ENCODE measurements at places on chromosomes 2 and 18.
A peak's percentile ranks its signal among the peaks of the same experiment; 100 is the strongest.

- no peak for DNase-seq
Measured at GRCh38 chr18:11004951-11005350, 144.4 kb downstream of the PIEZO2 start.

GRCh38 chr2:29741132-29741531 is 180.3 kb downstream of the ALK start:
- no peak for DNase-seq

DNA sequence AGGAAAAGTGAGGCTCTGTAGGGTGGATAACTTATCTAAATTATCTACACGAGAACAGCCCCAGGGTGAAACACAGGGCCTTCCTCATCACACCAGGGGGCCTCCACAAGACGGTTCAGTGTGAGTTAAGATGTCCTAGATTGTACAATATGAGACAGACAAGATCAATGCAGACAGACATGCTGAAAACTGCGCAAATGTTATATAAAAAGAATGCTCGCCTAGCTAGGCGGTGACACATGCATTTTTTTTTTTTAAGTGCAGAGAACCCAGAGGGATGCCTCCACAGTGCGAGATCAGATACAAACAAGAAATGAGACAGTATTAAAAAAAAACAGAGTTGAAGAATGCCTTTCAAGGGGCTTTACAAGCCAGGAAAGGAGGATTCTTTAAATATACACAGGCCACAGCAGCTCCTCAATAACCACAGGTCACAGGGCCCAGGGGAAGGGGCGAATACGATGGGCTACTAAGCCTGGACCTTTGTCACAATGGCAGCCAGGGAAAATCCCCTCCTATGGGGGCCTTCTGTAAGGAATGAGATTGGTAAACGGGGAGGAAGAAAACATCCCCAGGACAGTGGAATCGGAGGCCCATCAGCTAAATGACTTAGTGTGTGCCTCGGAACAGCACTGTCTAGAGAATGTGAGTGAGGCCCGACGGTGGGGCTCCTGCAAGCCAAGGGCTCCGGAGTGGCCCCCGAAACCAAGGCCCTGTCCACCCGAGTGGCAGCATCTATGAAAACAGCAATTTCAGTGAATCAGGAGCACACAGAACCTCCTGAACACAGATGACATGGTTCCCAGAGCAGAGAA is 48.9 kb downstream of the ADCY3 start:
- DNase-seq = no peak

DNA sequence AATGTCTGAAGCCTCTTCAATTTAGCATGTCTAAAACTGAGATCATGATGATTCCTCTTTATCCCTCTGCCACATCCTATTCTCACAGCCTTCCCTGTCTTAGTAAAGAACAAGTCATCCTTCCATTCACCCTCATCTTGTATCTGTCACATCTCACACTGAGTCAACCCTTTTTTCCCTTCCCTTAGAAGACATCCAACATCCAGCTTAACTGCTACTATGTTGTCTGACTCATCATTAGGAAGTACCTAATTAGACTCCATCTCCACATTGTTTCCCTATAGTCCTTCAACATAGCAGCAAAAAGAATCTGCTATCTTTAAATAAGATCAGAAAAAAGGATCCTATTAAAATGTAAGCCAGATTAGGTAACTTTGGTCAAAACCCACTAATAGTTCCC is 85.2 kb upstream of the GRB14 start:
- no peak for DNase-seq

GRCh38 chr2:37370666-37371065 is 26.2 kb downstream of the QPCT start:
- no peak for DNase-seq

- no peak for DNase-seq
Measured at GRCh38 chr2:84022810-84023431, 436.2 kb downstream of the SUCLG1 start.

GRCh38 chr2:237179161-237179560 is 93.5 kb downstream of the COPS8 start:
- DNase-seq = no peak

DNA sequence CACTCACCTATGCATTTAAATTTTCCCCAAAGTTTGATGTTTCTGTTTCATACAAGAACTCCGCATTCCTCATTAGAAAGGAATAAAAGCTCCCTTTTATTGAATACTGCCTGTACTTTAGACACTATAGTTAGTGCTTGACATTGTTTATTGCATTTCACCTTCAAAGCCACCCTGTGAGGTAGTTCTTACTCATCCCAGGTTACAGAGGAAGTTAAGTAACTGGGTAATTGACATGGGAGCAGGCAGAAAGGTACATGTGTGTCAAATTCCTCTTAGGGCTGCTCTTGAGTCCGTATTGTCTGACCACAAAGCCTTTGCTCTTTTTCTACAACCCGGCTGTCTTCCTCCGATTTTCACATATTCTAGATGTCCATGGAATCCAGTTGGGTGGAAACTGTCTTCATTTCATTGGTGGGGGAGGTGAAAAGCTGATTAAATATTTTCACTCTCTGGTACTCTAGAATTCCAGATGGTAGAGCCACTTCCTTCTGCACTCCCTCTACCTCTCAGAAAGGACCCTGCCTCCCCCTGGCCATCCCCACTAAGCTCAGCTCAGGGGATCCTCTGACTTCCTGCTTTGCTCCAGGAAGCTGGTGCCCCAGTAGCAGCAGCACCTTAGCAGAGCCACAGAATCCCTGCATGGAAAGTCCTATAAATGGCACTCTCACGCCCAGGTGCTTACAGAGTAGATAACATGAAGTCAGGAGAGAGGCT is 319.2 kb downstream of the LRATD1 start:
- DNase-seq = no peak

DNA sequence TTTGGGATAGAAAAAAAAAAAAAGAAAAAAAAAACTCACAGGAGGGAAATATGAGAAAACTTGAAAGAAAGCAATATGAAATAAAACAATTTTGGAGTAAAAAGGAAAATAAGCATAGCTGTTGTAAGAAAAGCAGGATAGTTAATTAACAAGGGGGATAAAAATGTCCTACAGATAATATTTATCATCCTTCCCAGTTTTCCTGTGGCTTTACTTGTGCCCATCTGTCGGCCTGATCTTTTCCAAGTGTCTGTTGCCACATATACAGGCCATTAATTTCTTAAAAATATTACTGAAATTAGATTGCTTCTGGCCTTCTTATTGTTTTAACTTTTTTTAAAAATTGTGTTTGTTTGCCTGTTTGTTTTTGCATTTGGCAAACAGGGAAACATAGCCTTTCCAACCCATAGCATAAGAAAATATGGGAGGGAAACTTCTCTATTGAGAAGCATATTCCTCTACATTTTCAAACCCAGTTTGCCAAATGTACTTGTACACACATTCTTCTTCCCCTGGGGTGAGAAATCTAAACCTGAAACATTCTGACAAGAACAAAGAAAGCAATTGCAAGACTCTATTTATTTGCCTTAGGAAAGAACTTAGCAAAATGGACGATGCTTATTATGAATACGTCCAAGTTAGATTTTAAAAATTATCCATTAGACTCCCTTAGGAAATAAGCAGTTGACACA is 272.3 kb downstream of the CDH20 start:
- DNase-seq = no peak

DNA sequence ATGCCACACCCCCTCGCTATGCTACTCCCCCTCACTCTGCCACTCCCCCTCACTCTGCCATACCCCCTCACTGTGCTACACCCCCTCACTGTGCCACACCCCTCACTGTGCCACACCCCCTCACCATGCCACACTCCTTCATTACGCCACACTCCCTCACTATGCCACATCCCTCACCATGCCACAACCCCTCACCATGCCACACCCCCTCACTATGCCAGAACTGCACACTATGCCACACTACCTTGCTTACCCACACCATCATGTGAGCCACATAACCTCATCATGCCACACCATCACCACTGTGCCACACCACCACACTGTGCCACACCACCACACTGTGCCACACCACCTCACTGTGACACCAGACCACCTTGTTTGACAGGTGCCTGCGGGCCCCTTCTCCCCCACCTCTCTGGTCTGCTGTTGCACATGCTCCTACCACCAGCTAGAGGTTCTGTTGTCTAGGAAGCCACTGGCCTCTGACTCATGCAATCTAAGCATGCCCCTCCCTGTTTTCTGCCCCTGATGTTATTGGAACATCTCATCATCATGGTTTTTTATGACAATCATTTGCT is 22.0 kb downstream of the MARCHF4 start:
- DNase-seq = no peak

GRCh38 chr18:79405781-79406575 is 10.2 kb downstream of the NFATC1 start:
- DNase-seq = peak; percentile 69

DNA sequence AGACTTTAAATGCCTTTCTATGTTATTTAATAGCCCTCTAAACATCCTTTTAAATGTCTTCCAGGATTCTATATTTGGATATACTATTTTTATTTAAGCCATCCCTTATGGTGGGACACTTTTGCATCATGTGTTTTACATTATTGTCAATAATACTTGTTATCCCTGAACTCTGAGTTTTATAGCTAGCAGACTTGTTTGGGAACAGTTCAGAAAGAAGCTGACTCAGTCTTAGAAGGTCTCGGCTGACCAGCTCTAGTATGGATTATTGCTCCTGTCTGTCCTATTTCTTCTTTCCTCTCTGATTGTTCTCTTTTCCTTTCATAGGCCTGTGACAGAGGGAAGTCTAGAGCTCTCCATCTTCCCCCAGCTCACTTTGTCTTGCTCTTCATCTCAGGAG is 77.3 kb upstream of the CXCR4 start:
- no peak for DNase-seq

- no peak for DNase-seq
Measured at GRCh38 chr2:200033929-200034328, 78.5 kb downstream of the MAIP1 start.

DNA sequence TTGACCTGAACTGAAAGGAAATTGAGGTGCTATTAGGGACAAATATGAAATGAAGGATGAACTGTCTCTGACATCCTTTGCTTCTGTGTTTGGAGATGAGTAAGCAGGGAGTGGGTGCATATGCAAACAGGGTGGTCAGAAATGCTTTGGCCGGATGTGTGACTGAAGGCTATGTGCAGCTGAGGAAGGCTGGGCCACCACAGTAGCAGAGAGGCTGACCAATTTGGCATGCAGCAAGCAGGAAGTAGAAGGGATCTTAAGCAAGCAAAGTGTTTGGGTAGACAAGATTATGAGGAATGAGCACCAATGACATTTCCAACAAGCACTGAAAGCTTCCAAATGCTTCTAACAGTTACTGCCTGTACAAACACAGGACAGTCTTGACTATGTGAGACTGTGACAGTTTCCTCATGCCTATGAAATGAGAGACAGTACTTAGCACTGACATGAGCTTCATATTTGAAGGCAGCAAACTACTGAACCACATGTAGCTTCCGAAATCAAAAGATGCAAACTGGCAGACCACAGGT is 3.3 kb upstream of the ACTR3 start:
- DNase-seq = peak; percentile 46

DNA sequence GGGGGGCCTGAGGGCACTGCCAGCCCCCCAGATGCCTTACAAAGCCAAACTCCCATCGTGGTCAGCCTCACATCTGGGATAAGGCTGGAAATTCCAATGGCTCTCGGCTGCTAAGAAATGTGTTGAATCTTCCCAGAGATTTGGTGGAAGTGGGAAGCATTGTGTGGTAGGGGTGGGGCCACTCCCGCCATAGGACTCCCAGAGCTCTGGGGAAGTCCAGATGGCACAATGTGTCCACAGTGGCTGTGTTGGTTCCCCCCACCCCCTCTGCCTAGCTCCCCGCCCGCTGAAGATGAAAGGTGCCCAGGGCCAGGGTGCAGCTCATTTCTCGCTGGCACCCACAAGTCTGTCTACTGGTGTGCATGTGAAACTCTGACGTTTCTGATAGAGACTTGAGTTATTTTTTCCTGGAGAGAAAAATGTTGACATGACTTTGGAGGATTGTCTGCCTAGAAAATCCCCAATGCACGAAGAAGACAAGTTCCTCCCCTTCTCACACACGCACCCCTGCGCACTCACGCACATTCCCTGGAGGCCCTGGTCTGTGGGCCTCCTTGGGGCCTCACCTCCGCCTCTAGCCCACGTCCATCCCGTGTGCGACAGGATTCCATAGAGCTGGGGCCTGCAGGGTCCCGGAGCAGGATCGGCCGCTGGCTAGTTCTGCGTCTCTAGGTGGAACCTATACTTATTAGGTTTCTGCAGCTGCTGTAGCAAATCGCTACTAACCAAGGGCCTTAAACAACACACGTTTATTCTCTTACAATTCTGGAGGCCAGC is 199.1 kb downstream of the ZFP36L2 start:
- no peak for DNase-seq

DNA sequence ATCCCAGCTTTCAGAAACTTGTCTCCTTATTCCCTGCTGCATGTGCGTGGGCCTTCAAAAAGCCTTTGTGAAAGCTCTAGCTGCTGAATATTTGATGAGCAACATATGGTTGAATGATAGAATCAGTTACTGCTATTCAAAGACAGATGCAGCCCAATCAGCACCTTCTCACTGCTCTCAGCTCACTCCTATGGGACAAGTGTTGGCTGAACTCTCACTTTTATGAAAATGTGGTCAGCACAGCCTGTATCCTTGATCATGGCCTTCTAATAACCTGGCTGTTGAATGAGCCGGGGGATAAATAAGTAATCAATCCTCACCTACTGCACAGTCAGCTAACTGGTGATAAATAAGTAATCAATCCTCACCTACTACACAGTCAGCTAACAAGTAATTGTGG is 103.2 kb downstream of the PIEZO2 start:
- no peak for DNase-seq

DNA sequence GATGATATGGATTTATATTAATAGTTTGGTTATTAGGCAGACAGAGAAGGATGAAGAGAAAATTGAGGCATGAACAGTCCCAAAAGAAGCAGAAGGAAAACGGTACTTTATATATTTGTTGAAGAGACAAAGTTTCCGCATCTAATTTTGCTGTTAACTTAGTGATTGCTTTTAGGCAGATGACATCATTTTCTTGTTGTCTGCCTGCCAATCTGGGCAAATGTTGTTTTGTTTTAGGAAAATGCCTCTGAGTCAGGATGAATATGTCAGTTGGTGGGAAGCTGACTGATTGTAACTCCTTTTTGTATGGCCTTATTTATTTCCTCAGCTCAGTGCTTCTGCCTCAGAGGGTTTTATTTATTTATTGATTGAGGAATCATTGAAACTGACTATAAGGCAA is 52.5 kb upstream of the CAVIN2 start:
- no peak for DNase-seq

GRCh38 chr2:39447266-39448168 is 10.4 kb upstream of the MAP4K3 start:
- no peak for DNase-seq

- DNase-seq = no peak
Measured at GRCh38 chr2:88628571-88628939, 1.3 kb upstream of the EIF2AK3 start.

- DNase-seq = peak; percentile 49
Measured at GRCh38 chr18:35376742-35377695, at the start of gene ZNF396. Gene ZNF396 (minus strand): TSS chr18:35377337. CDS start chr18:35374292, 3,045 bp downstream.

All from stimulated activated CD4-positive, alpha-beta T cell treated with anti-CD3 and anti-CD28 coated beads, TNF-alpha, amount 100 ng/mL, for 24 hours (primary cell).